ENCODE measurements at places on chromosomes 13 and 19.

DNA sequence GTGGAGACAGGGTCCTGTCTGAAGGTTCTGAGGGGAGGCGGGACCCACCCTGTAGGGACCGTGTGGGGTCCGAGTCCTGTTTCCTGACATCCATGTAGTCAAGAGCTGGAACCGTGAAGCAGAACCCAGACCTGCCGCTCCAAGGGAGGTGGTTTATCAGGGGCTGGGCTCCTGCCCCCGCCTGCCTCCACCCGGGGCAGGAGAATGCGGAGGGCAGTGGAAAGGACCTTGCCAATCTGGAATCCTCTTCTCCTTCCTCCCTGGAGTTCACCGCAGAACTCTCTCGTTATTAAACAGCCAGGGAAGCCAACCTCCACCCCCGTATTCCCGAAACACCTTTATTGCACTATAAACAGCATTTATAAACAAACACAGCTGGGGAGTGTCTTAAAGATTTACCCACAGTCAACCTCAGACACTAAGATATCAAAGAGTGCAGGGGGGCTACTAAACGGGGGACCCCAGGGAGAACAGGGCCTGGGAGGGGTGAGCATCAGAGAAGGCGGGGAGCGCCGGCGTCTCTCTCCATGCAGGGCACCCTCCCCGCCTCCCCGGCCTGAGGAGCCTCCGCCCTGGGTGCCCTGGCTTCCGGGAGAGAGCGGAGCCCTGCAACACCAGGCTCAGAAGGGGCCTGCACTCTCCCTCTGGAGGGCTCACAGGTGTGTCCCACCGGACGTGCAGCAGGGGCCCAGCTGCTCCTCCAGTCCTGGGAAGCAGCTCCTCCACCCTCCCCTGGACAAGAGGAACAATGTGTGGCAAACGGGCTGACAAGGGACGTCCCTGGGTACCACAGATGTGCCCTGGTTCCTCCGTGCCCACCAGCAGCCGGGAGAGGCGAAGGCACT lies 3.6 kb downstream of the C2CD4C start:
- no peak for DNase-seq

- DNase-seq = no peak
Measured at GRCh38 chr19:16660763-16661479, at the start of gene TMEM38A. Gene TMEM38A, plus strand, starts transcription at chr19:16661139. Its CDS starts 79 bp downstream, at chr19:16661218.

- DNase-seq = no peak
Measured at GRCh38 chr19:41296433-41296871, 13.5 kb upstream of the CCDC97 start.

DNA sequence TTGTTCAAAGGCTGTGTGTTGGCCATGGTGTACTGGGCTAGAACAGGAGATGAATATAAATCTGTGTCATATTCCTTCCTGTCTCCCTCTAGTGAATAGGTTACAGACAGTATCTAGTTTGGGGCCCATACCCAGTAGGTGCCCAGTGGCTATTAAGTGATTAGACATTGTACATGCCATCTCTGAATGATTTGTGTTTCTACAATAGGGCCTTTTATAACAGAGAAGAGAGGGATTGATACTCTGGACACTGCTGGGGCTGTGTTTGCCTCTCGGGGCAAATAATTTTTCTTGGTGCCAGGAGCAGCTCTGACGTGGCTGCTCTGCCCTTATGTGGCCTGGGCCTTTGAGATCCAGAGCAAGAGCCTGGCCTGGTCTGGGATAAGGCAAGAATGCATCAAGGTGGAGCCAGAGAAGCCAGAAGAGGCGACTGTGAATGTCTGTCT lies 403.1 kb downstream of the SPRY2 start:
- DNase-seq = no peak

DNA sequence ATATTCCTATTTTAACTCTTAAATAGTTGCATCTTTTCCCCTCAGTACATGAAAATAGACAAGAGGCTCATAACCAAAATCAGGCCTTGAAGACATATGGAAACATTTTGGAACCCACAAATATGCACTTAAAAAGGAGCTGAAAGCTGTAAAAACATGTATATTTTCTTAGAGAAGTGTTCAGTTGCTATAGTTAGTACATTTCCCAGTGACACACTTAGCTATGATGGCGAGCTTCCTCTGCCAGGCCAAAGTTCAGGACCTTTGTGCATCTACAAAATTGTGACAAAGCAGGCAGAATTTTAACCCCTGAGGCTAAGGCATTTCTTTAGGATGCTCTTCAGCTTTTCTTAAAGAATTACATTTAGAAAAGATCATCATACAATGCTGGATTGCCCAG lies 54.5 kb downstream of the RCBTB2 start:
- no peak for DNase-seq

DNA sequence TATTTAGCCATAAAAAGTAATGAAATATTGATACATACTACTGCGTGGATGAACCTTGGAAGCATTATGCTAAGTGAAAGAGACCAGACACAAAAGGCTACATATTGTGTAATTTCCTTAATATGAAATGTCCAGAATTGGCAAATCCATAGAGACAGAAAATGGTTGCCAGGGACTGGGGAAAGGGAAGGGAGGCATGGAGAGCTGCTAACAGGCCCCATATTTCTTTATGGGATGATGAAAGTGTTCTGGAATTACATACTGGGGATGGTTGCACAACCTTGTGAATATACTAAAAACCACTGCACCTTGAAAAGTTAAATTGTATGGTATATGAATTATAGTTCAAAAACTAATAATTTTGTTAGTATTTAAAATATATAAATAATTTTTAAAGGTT lies 3.6 kb downstream of the IFT88 start:
- DNase-seq = no peak

GRCh38 chr19:16366056-16366432 lies 41.4 kb downstream of the KLF2 start:
- no peak for DNase-seq

- no peak for DNase-seq
Measured at GRCh38 chr19:5774921-5775320, 9.6 kb downstream of the PRR22 start.

GRCh38 chr13:39023316-39023715 lies 14.6 kb downstream of the PROSER1 start:
- no peak for DNase-seq

DNA sequence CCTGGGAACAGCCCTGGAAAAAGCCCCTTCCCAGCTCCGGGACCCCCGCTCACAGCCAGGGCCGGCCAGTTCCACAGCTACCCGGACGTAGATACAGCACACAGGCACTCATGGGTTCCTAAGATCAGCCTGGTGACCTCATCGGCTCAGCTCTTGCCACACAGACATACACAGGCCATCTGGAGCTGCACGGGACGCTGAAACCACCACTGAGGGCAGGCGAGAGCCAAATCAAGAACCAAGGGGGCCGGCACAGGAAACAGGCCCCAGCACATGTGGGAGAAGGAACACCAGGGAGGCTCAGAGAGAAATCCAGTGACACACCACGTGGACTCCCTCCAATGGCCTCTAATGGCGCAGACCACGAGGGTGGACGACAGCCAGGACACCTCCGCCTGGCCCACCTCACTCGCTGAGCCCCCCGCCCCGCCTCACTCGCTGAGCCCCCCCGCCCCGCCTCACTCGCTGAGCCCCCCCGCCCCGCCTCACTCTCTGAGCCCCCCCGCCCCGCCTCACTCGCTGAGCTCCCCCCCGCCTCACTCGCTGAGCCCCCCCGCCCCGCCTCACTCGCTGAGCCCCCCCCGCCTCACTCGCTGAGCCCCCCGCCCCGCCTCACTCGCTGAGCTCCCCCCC lies 69.7 kb upstream of the C13orf46 start:
- no peak for DNase-seq

DNA sequence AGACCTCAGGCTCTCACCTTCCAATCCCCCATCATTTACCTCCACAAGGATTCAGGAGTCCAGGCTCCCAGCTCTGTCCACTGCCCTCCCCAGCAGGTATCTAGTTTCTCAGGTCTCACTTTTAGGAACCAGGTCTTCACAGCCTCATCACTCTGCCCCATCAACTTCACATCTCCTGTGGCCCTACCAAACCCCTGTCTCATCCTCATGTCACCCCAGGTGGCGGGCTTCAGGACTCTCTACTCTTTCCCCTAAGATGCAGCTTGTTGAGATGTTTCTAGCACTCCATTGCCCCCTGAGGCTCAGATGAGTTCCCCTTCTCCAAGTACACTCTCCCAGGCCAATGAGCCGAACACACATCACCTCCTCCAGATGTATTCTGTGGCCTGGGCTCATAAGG lies 1.5 kb downstream of the PPFIA3 start:
- DNase-seq = no peak

- no peak for DNase-seq
Measured at GRCh38 chr13:99339230-99339721, 32.1 kb upstream of the GPR183 start.

DNA sequence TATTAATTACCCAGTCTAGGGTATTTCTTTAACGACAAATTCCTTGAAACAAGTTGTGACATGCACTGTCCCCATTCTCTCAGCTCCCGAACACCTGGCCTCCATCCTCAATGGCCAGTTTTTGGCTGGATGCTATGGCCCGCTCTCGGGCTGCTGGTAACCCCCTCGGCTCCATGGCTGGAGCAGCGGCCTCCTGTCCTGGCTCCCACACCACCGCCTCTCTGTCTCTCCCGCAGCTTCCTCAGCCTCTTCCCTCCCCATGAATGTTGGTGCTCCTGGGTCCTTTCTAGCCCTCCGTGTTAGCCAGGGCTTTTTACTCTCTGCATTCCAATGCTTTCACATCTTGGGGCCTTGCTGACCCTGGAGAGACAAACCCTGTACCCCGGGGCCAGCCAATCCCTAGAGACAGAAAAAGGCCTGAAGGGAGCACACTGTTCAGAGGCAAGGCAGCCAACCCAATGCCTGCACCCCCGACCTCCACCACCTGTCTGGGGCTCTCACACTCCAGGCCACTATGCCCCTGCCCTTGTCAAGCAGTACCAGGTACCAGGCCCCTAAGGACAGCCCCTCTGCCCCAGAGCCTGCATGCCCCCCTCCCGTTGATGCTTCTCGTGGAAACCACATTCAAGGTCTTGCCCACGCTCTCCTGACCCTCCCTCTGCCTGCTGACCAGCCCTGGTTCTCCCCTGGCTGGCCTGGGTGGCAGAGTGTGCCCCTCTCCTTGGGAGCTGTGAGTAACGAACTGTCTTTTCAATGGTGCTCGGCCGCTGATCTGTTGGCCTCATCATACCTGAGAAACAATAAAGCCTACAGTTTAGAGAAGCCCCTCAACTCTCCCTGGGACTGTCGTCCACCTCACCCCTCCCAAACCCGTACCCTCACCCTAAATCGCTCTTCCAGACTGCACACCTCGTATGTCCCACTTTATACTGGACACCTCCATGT lies 86.9 kb upstream of the GPR183 start:
- no peak for DNase-seq

DNA sequence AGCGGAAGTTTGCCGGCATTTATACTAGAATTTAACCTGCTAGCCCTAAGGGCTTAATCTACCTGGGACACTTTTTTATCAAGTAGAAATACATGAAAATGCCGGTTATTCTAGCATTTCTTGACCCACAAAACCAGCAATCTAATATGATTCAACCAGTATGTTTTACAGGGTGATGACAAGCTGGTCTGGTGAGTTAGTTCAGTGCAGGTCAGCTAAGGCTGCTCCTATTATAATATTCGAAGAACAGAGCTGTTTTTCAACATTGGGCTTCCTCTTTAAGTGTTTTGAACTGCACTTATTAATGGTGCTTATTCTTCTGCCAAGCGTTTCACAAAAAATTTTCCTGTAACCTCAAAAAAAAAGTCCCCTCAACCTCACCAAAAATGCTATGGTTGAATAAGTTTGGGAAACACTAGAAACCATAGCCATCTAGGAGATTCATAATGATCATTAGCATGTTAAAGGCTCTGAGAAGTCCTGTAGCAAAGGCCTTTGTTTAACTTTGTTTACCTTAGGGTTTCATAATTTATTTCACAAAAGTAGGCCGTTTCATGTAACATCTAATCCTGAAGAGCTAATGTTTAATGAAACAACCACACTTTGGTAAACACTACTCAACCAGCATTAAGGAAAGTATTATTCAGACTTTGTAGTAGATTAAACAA lies 526.6 kb downstream of the KLF12 start:
- DNase-seq = no peak

GRCh38 chr13:109389892-109390345 lies 396.5 kb downstream of the IRS2 start:
- no peak for DNase-seq

DNA sequence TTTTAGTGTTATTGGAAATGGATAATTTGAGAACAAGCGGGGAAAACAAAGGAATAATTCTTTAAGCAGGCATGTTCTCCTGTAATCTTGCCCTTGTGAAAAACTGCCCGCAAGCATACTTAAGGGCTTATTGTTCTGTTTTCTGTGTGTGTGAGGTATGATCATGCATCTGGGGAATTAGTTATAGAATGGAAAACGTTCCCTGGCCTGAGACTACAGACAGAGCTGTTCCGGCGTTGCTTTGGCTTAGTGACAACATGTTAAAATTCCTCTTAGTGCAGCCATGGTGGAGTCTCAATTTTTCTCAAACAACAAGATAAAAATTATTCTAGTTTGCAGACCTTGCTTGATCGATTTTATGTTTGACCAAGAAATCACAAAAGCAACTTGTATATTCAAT lies 560.2 kb upstream of the SPRY2 start:
- no peak for DNase-seq

DNA sequence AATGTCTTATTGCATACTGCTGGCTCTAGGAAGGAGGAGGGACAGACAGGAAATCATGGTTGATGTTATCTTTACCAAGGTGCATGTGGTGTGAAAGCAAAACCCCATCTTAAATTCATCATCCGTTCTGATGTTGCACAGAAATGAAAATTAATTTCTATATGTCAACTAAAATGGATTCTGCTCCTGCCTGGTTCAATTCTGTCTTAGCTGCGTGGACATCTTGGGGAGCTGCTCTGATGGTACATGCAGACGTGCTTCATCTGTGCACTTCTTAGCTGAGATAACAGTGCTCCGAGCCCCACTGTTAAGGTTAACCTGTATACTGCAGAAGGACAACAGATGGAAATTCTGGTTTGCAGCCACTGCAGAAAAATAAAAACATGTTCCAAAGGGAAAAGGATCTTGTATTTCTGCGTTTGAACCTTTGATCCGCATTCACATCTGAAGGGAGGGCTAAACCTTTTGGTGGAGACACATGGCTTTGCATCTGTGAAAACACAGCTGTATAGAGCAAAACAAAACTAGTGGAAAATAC lies 155.6 kb downstream of the TM9SF2 start:
- no peak for DNase-seq

GRCh38 chr13:44296856-44297255 lies 76.8 kb upstream of the SERP2 start:
- DNase-seq = no peak

GRCh38 chr13:100323937-100324336 lies 235.0 kb downstream of the PCCA start:
- DNase-seq = no peak

- no peak for DNase-seq
Measured at GRCh38 chr13:33464345-33464744, 178.8 kb upstream of the STARD13 start.

DNA sequence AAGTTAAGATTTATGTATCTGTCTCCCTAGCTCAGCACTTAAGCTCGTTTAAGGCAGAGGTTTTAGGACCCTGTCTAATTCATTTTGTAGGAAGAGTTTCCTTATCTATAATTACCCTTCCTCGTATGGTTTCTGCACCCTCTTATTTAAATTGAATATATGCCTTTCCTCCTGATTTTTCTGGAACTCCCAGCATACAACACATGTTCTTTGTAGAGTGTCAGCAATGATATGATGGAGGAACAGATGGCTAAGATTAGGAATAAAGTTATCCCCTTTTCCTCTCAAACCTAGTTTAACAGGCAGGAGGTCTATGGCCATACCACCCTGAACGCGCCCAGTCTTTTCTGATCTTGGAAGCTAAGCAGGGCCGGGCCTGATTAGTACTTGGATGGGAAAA lies 359.5 kb downstream of the PCDH17 start:
- DNase-seq = no peak

- DNase-seq = no peak
Measured at GRCh38 chr19:35592226-35592625, 6.3 kb downstream of the PMIS2 start.

Measured in stimulated activated CD8-positive, alpha-beta memory T cell treated with anti-CD3 and anti-CD28 coated beads, Interleukin-7, amount 100 ng/mL, for 24 hours (primary cell).